ENCODE measurements at places on chromosomes 6 and 20.

DNA sequence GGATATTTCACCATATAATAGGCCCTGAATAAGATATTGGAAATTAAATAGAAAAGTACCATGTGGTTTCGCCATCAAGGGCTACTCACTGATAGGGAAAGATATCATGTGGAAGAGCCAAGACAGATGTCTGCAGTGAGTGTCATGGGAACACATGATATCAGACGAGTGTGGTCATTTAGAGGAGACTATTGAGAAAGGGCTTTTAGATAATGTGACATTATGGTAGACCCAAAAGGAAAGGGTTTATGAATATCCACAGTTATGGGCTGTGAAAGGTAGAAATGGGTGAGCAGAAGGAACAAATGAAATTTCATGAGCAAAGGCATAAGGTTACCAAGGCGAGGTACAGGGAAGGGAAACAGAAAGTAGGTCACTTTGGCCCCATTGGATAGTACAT lies 182.3 kb upstream of the PRSS16 start:
- no peak for DNase-seq

DNA sequence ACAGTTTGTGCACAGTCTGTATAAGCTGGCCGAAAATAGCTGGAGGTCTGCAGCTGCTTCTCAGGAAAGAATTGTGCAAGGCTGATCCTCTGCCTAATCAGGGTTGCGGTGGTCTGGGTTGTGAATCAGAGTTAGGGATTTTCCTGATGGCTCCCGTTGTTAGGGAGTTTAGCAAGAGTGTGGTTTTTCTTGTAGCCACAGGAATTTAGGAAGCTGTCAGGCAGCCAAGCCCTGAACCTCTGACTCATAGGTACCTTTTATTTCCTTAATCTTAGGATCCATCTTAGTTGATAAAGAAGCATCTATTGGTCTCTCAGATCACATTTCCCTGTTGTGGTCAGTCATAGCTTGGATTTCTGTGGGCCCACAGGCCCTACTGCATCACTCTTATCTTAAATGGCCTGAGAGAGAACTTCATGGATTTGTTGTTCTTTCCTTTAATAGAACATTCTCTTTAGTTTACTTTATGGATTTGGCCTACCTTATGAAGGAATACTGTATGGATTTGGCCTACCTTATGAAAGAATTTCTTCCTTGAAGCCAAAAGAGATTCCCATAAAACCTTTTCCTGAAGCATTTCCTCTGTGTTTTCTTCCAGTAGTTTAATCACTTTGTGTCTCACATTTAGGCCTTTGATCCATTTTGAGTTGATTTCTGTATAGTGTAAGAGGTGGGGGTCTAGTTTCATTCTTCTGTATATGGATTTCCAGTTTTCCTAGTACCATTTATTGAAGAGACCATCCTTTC lies 10.3 kb downstream of the KIF25 start:
- no peak for DNase-seq

DNA sequence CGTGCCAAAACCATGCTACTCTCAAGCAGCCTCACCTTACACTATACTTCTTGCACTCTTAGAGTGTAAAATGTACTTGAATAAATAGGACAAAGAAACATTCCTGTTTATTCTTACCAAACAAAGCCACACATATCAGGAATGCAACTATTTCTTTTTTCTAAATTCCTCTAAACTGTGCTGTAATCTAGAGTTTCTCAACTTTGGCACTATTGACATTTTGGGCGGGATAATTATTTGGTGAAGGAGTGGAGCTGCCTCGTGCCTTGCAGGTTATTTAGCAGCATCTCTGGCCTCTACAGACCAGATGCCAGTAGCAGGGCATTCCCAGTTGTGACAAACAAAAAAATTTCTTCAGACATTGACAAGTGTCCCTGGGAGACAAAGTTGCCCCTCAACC lies 86.9 kb downstream of the PHACTR1 start:
- no peak for DNase-seq

DNA sequence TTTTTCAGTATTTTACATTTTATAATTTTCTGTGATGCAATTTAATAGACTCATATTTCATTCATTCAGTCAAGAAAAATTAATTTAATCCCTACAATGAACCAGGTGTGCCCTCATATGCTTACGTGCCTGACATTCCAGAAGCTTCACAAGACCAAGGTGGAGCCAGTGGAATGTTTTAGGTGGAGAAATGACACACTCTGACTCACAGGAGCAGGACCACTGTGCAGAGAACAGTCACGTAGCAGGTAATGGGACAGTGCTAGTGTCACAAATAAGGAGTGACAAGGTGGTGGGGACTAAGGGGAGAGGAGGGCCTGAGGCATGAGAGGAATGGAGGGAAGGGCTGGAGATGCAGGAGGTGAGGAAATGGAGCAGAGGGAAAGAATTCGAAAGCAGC lies 37.0 kb upstream of the HLA-G start:
- no peak for DNase-seq

DNA sequence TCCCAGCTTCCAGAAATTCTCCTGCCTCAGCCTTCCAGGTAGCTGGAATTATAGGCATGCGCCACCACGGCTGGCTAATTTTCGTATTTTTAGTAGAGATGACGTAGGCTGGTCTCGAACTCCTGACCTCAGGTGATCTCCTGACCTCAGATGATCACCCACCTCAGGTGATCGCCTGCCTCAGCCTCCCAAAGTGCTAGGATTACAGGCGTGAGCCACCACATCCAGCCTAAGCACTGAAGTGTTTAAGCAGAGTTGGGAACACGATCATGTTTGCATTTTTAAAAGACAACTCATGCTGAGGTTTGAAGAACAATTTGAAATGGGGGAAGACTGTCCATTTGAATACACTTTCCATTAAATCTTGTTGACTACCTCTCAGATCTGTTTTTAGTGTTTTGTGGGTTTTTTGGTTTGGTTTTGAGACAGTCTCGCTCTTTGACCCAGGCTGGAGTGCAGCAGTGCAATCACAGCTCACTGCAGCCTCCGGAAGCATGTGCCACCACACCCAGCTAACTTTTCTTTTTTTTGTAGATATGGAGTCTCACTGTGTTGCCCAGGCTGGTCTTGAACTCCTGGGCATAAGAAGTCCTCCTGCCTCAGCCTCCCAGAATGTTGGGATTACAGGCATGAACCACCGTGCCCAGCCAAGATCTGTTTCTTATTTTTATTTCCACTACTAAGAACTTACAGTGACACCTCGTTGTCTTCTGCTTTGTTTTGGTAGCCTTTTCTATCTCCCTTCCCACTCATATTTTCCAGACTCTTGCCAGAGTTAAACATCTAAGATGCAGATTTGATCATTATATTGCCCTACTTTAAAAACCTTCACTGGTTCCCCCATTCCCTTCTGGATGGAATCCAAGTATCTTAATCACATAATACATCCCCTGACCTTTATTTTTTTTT lies 5.5 kb downstream of the CASP8AP2 start:
- peak; percentile 50 for DNase-seq

GRCh38 chr20:38179846-38180245 lies 14.8 kb upstream of the TGM2 start:
- no peak for DNase-seq

GRCh38 chr6:116040993-116041392 lies 19.7 kb downstream of the FRK start:
- no peak for DNase-seq

DNA sequence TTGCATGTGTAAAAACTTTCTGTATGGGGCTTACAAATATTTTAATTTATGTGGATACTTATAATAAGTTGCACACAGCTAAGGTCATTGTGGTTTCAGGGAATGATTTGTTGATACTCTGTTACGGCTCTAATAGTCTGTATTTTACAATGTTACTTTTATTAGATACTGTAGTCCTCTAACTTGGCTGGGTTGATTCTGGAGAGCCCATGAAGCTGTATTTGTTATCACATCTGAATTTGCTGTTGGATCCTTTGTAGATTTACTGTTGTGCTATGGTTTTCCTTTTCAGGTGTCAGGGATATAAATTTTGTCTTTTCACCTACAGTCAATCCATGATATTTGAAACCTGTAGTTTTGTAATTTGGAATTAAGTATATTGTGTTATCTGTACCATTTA lies 161.0 kb downstream of the ARID1B start:
- DNase-seq: no peak

DNA sequence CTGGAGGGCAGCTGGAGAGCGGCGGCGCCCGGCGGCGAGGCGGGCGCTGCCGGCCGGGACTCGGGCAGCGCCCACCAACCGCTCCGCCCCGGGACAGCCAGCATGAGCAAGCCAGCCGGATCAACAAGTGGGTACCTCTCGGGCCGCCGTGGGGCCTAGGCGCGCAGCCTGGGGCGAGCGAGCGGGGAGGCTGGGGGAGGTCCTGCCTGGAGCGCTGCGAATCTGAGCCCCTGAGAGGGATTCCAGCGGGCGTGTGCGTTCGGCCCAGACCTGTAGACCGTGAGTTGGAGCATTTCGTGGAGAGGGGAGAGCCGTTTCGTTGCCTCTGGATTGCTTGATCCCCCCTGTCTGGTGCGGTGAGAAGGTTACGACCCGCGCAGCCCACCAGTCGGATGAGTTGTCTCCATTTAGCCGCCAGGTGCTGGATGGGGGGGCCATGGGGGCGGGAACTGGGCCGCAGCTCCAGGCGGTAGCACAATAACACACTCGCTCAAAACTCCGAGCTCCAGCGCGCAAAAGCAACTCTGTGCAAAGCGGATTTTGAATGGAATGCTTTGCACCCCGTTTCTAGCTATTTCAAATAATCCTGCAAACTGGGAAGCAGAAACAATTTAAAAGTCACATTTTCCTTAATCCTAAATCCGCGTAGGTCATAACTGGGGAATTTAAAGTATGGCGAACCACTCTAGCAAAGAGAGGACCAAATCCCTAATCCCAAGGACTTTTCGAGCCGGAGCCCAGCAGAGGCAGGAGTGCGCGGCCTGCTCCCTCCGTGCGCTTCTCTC lies 1.0 kb downstream of the NR2E1 start:
- DNase-seq: no peak

- DNase-seq: no peak
Observed at GRCh38 chr6:3997177-3997770, 81.7 kb downstream of the FAM217A start.

- DNase-seq: no peak
Observed at GRCh38 chr20:39021748-39022147, 59.6 kb downstream of the DHX35 start.

DNA sequence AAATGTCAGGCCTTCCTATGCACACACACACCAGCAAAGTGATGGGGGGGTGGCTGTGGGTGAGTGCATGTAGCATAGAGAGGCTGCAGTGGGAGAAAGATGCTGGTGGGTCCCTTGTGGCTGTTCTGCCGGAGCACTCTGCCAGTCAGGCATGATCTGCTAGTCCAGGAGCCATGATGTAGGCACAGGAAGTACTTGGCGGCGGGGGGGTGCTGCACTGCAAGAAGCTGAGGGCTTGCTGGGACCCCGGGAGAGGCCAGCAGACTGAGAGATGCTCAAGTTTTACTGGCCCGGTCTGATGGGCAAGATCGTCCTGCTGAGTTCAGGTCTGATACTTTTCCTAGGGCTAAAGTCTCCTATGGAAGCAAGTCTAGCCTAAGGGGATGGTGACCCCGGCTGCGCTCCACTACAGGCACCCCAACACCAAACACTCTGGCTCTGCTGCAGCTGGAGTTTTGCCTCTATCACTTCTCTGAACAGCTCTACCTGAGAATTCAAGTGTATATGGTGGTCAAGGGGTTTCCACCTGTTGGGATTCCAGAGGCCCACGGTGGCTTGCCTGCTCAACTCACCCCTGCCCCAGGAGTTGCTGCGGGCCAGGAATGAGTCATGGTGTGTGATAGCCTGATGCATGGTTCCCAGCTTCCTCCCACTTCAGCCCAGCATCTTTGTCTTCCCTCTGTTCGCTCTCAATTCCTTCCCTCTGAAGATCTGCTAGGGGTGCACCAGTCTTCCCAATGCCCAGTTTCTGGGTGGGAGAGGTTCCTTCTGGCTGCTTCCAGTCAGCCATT lies 971.8 kb upstream of the ADGRB3 start:
- DNase-seq: no peak

DNA sequence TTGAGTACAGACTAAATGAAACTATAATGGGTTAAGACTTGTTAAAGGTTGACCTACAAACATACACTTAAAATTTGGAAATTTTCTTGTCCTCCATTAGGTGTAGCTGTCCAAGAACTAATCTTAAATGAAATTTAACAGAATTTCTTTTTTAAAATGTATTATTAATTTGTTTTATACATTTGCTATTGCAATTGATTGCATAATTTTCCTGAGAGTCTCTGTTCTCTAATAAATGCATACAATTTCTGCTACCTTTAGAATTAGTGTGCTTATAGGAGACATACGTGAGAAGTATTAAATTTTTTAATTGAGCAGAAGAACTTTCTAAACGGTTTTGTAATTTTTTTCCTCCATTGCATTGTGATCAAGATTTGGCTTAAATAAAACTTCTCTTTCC lies 1.5 kb downstream of the FAM135A start:
- DNase-seq: no peak

DNA sequence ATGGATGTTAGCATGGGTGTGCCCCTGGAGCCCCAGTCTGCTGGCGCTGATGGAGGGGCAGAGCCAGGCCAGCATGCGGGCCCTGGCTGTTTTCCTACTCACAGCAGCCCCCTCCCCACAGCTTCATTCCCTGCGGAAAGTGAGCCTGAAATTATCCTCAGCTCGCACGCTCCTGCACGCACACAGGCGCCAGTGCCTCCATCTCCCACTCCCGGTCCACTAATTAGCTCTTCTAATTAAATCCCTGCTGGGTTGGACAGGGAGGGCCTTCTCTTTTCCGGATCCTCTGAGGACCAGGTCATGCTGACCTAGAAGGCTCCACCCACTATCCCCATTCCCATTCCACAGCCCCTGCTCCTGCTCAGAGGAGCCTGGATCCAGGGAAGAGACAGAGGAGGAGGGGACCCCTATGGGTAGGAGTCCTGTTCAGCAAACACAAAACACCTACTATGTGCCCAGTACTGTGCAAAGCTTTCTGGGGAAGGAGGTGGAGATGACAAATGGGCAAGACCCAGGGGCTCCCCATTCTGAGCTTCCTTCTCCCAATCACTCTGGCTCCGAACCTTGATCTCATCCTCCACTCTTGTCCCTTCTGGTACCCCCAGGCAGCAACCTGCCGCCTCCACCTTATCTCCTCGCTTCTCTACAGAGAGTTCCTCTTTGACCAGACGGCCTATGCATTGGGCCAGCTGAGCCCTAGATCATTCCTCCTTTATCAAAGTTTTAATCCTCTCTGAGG lies 70.2 kb upstream of the CCDC167 start:
- DNase-seq: no peak

GRCh38 chr20:13883425-13883824 lies 98.6 kb downstream of the NDUFAF5 start:
- DNase-seq: no peak

GRCh38 chr6:105209950-105210706 lies 30.3 kb upstream of the POPDC3 start:
- no peak for DNase-seq

GRCh38 chr6:107314531-107314939 lies 144.8 kb downstream of the PDSS2 start:
- DNase-seq: no peak

- no peak for DNase-seq
Observed at GRCh38 chr6:22804620-22805261, 235.4 kb downstream of the HDGFL1 start.

Data from CD4-positive, alpha-beta T cell treated with Interferon gamma for 1 hour (primary cell).